Activated T-cell treated with anti-CD3 and anti-CD28 coated beads, Interleukin-2, amount 50 U/mL, for 48 hours (primary cell): ENCODE measurements at places on chromosomes 4 and X.

DNA sequence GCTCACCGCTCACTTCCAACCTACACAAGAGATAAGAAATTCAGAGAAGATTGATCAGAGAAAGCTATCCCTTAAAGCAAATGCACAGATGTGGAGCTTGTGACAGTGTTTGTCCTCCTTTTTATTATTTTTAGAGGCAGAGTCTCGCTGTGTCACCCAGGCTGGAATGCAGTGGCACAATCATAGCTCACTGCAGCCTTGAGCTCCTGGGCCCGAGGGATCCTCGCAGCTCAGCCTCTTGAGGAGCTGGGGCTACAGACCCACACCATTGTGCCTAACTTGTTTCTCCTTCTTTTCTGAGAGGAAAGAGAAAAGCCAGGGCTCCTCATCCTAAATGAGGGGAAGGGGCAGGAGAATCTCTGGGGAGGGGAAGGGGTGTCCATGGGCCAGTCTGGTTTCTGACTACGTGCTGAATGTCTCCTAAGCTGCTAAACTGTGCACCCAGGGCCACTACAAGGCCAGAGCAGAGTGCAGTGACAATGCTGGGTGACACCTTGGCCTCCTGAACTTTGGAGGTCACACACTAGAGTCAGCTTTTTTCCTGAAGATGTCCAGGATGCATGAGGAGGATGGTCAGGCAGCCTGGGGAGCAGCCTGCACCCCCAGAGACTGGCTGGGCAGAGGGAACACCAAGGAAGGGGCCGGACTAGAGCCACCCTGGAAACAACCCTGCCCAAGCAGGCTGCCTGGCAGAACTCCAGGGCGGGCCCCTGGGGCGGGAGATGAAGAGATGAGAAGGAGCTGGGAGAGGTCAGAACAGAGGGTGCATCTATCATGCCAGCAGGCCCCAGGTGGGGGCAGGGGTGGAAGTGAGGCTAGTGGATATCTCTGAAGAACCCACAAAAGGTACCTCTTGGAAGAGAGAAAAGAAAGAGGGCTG, 55.5 kb upstream of the PROM1 start:
- DNase-seq: no peak

DNA sequence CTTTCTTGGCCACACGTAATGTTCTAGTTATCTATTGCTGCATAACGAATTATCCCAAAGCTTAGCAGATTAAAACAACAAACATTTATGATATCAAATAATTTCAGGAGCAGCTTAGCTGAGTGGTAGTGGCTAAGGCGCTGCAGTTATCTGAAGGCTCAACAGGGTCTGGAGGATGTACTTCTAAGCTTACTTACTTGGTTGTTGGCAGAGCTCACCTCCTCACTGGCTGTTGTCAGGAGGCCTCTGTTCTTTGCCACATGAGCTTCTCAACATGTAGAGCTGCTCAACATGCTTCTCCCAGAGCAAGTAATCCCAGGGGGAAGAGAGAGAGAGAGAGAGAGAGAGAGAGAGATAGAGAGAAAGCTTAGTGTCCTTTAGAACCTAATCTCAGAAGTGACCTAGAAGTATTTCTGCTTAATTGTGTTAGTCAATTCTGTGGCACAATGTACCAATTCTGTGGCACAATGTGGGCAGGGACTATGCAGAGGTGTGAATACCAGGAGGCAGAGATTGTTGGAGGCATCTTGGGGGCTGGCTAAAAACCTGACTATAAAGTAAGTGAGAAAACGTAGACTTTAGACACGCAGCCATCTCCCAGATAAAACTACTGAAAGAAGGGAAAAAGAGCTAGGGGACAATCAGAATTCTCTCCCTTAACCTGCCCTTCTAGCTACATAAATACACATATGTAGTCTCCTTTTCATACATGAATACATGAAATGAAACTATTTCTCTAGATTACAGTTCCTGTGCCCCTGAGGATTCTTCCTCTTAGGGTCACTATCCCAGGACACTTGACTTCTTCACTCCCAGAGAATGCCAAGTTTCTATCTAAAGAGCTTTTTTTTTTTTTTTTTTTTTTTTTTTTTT, 40.2 kb downstream of the HOPX start:
- DNase-seq: no peak

DNA sequence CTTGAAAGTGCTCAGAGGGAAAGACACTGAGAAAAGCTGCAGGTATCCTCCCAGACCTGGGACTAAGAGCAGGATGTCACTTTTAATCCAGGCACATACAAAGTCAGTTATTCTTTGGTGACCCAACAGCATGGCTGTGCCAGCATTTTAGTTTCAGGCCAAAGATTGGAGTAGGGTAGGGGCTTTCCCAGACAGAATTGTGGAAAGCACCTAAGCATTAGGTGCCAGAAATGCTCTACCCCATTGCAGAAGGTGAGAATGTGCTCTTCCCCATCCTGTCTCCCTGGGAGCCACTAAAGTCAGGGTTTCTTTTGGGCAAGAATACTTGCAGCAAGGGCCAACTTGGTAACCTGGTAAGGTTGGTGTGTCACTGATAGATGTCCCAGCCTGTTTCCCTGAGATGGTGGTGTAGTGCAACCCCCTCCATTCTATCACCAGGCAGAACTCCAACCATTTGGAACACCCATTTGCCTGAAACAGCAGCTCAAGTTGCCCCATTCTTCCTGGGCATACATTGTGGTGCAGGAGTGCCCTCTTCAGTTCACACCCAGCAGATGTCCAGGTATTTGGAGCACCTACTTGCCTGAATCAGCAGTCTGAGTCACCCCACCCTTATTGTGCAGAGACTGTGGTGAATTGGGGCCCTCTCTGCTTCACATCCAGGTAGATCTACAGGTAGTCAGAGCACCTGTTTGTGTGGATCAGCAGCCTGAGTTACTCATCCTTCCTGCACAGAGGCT, 183.5 kb downstream of the ZC4H2 start:
- DNase-seq: no peak

DNA sequence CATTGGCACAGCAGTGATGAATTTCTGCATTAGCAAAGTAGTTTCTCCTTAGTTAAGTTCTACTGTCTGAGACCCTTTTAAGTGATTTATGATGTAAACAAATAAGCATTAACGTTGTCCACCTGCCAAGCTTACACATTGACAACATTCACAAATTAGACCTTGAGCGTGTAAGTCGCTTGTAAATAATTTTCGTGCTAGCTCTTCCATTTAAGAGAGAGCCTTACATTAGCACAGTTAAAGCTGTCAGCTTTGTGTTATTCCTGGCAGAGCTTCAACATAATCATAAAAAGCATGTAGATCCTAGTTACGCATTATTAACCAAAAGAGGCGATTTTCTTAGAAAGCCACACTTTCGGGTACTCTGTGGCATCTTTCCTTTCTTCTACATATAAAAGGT, 127.7 kb downstream of the DCTD start:
- DNase-seq: no peak

DNA sequence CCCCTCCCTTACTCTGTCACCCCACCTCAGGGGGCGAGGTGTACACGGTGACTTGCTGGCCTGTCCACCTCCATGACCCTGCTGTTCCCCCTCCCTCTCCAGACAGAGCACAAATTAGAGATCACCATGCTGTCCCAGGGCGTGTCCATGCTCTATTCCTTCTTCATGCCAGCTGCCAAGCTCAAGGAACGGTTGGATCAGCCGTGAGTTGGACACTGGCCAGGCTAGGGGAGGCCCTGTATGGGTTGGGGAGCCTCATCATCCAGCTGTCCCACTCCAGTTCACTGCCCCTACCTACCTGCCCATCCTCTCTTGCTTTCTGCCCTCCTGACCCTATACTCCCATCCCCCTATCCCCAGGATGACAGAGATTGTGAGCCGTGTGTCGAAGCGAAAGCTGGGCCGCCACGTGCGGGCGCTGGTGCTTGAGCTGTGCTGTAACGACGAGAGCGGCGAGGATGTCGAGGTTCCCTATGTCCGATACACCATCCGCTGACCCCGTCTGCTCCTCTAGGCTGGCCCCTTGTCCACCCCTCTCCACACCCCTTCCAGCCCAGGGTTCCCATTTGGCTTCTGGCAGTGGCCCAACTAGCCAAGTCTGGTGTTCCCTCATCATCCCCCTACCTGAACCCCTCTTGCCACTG, 3.9 kb upstream of the CDK16 start:
- no peak for DNase-seq

- no peak for DNase-seq
Observed at GRCh38 chr4:4694296-4694772, 152.5 kb upstream of the STX18 start.

DNA sequence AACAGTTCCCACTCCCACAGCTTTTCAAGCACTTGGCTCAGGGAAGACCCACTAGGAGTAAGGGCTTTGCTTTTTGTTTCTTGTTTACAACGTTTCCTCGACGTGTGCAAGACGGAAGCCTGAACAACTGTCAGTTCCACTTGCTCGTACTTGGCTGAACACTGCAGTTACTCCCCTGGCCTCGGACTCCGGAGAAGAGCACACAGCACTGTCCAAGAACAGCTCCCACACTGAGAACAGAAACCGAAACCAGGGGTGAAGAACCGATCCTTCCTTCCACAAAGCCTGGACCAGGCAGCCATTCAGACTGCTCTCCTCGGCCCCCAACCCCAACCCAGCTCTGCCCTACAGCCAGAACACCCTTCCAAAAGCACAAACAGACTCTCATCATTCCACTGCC, 25.5 kb downstream of the IRF2 start:
- peak; percentile 32 for DNase-seq
